ENCODE measurements at places on chromosomes 11 and 22.

DNA sequence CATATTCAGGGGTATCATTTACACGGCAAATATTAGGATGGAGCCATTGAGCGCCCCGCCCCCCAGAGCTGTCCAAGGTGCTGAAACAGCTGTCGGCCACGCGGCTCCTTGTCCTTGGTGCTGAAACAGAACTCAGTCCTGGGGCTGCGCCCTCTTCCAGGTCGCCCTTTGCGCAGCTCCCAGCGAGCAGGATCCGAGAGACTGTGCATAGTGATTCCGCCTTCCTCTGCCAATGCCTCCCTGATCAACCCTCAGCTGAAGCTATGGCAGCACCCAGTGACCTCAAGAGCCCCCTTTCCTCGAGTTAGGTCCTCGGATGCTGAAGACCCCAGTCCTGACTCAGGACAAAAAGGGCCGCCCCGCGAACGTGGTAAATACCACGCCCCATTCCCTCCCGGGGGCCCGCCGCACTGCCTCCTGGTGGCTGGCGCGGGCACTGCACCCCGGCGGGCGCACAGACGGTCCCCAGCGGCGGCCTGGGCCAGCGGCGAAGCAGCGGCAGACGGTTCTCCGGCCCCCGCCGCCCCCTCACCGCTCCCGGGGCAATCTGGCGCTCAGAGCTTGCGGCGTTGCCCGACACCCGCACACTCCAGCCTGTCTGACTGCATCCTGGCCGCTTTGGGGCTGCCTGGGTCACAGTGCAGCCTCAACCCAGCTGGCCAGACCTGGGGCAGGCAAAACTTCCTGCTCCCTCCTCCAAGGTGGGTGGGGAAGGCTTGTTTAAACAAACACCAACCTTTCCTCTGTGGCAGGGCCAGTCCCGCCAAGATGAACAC lies 13.4 kb downstream of the SYT7 start:
- DNase-seq = peak; percentile 40

DNA sequence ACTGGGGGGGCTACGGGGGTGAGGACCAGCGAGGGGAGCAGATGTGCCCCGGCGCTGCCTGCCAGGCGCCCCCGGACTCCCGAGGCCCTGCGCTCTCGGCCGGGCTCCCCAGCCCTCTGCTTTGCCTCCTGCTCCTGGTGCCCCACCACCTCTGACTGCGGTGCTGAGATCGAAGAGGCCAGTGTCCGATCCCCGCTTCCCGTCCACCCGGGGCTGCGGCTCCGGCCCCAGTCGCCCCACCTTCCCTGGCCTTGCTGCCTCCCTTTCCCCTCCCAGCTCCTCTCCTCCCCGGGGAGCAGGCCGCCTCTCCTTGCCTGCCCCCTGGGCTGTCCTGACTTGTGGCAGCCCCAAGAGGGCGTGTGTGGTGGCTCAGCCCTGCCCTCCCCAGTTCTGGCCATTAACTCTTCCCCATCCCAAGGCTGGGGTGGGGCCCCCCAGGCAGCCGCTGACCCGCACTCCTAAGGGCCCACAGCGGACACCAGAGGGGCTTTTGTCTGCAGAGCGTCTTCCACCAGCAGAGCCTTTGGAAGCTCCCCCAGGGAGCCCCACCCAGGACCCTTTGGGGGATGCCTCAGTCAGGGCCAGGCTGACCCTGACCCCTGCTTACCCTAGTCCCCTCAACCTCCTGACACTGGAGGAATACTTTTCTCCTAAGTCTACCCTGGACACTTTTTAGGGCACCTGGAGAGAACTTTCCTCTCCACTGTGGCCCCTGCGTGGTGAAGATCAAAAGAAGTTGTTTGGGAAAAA lies 16.6 kb downstream of the RTN4RL2 start:
- no peak for DNase-seq

DNA sequence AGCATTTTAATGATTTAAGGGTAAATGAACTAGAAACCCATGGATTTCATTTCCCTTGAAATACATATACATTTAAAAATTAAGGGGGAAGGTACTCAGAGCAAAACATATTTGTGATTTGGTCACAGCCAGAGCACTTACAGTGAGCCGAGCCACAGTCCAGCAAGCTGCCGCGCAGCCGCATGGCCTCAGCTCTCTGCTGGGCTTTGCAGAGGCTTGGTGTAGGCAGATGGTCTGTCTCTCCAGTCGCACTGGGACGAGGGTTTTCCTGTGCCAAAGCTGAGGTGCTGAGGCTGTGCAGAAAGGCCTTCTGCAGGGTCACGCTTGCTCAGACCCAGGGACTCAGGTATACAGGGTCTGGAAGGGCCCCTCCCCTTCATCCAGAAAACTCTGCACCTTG lies 367.3 kb downstream of the OPCML start:
- no peak for DNase-seq

- DNase-seq = no peak
These were observed 181.4 kb downstream of the DBX1 start for GRCh38 chr11:19978668-19979518.

DNA sequence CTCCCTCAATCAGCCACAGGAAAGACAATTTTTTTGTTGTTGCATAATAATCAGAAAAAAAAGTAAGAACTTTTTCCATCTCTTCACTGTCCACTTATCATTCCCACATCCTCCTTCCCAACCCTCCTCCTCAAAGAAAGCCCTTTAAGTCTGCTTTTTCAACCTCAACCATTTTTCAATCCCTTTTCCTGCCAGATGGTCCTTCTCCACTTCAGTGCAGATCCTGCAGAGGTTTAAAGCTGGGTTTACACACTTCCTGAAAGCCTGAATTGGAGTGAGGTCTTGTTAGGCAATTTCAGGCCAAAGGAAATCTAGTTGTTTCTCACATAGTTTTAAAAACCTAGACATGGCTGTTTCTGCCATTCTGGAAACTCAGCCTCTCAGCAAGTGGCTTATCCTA lies 78.3 kb downstream of the RPL27A start:
- no peak for DNase-seq

- no peak for DNase-seq
These were observed 25.6 kb upstream of the PARVG start for GRCh38 chr22:44155115-44155514.

DNA sequence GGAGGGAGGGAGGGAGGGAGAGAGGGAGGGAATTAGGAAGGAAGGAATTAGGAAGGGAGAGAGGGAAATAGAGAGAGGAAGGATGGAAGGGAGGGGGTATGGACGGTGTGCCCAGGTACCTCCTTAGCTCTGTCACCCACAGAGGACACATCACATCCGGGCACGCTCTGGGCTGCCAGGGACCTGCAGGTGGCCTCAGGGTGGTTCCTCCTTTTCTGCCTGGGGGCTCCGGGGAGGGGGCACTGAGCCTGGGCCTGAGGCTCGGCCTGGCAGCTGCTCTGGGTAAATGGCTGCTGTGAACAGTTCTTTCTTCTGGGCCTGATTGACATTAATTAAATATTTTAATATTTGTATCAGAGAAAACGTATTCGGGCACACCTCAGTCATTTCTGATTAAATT lies 733.5 kb downstream of the BRD1 start:
- no peak for DNase-seq

- no peak for DNase-seq
These were observed 69.0 kb downstream of the EFCAB6 start for GRCh38 chr22:43743131-43743530.

- DNase-seq = peak; percentile 4
These were observed 65.2 kb upstream of the CECR2 start for GRCh38 chr22:17303840-17304779.

- DNase-seq = no peak
These were observed 9.1 kb downstream of the FAM111A start for GRCh38 chr11:59151761-59152160.

GRCh38 chr11:39772525-39773137 lies 1686.8 kb downstream of the LRRC4C start:
- DNase-seq = no peak

DNA sequence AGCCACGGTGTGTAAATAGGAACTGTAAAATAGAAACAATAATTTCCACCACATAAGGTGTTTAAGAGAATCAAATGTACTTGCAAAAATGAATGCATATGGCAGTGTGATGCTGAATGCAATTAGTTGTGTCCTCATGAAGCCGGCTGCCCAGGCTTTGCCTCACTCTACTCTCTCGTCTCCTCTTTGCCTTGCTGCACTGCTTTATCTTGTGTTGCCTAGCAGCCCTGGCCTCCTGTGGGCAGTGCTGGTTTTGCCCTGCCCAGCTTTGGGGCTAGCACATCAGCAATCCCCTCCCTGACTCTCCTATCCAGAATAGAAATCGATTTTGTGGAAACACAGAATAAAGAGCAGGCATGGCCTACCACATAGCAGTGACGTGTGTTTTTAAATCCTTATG lies 30.0 kb downstream of the LRRC32 start:
- no peak for DNase-seq

GRCh38 chr11:62438641-62439040 lies 19.8 kb downstream of the SCGB1A1 start:
- no peak for DNase-seq

DNA sequence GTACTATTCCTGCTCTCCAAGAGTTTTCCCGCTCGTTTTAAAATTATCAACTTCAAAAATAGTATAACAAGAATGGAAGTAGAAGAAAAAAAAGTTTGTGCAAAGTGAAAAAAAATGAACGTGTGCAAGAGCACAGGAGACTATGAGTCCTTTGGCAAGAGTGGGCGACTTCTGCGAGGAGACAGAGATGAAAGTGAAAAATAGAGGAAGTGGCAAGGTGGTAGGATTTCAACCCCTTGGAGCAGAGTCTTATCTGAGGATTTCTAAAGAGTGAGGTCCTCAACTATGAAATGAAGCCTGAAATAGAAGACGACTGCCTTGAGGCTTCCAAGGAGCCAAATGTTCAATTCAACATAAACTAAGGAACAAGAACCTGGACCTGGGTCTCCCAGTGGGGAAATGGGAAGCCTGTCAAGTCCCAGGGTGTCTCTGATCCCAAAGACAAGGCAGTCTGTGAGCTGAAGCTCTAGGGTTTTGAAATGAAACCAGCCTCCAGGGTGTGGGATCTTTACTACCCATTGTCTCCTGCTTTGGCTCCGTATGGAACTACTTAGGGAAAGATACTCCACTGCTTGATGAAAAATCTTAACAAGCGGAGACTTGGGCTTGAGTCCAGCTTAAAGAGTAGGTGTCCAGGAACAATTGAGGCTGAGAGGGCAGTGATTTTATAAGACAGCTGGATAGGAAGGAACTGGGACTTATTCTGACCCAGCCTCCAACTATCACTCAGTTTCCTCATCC lies 4.8 kb downstream of the P4HA3 start:
- DNase-seq = no peak

GRCh38 chr11:2700415-2701211 lies 819 bp upstream of the KCNQ1OT1 start:
- no peak for DNase-seq

DNA sequence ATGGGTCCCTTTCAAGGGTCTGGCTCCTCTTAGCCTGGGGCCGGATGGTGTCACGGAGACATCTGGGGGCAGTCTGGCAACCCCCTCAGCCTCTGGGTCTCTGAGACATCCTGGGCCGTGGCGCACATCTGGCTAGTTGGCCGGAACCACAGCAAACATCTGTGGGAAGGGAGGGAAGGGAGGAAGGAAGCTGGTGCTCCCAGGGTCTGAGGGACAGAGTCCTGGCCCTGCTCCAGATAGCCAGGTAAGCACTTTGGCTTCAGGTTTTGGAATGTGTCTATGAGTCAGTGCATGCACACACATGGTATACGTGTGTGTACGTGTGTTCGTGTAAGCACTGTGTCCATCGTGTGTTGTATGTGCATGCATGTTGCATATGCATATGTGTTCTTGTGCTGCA lies 225.1 kb downstream of the MN1 start:
- DNase-seq = no peak

DNA sequence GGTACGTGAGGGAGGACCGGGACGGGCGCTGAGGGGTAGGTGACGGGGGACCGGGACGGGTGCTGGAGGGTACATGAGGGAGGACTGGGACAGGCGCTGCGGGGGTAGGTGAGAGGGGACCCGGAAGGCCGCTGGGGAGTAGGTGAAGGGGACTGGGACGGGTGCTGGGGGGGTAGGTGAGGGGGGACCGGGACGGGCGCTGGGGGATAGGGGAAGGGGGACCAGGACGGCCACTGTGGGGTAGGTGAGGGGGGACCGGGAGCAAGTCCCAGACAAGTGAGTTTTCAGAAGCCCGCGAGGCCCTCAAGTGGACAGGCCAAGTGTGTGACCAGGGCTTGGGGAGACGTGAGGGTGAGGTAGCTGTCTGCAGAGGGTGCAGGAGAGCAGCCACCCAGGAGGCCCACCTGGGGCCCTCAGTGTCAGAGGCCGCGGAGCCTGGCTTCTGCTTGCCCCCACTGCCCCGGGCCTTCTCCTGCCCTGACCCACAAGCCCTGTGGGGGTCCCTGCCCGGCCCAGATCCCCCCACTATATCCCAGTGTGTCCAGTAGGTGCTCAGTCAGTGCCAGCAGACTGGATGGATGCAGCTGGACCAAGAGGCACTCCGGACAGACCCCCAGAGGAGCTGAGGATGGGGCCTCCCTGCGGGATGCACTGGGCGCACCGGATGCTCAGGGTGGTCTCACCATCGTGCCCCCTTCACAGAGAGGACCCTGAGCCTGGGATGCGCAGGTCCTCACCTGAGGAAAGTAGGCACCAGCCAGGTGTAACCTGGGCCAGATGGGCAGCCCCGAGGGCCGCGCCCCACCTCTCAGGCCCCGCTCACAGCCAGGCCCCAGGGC lies 44.2 kb upstream of the TH start:
- DNase-seq = no peak

DNA sequence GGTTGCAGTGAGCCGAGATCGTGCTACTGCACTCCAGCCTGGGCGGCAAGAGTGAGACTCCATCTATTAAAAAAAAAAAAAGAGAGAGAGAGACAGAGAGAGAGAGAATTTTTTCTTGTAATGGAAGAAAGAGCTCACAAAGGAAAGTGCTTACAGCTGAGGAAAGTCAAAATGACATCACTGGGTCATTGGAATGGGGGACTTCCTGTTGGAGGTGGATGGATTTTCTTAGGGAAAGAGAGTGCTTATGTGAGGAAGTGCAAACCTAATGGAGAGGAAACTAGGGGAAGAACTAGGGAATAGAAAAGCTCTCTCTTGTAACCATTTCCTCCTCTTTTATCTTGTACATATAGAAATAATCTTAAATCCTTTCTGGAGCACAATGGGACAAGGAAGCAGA lies 6.3 kb upstream of the PIWIL4 start:
- DNase-seq = no peak

- DNase-seq = no peak
These were observed 20.3 kb upstream of the PARVG start for GRCh38 chr22:44160421-44160820.

- DNase-seq = no peak
These were observed 19.5 kb downstream of the CRELD2 start for GRCh38 chr22:49937758-49938564.

DNA sequence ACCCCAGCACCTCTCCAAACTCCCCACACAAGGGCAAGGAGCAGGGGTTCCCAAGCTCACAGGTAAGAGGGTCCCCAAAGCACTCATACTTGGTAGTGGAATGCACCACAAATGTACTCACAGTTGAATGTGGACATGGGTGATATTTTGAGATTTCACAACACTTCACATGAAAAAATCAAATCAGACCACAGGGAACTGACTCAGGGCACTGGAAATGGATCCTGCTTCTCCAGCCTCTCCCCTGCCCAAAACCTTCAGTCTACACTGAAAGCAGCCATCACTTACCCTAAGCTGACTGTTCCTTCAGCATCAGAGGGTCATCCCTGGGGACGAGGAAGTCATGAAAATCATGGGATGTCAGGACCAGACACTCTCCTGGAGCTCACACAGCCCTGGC lies 40.2 kb downstream of the SCGB1A1 start:
- DNase-seq = no peak
